Stimulated activated CD4-positive, alpha-beta T cell treated with anti-CD3 and anti-CD28 coated beads, Interleukin-4, amount 100 ng/mL, for 24 hours (primary cell): ENCODE measurements at places on chromosomes 1 and 21.

GRCh38 chr1:186618401-186619170 lies 61.6 kb downstream of the PTGS2 start:
- DNase-seq: peak; percentile 35

DNA sequence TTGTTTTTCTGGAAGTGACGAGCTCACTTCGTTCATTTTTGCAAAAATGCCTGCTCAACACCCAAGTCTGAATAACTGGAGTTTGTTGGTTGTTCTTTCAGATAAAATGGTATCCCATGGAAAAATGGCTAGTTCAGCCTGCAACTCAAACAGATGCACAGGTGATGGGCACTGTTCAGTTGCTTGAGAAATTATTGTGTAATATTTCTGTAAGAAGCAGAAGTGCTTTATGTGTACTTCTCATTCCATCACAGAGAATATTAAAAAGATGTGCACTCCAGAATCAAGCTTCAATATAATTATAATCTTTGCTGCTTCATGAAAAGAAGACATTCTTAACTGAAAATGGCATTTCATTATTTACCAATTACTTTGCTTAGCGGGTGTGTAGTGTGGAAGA lies 9.1 kb downstream of the SYT2 start:
- no peak for DNase-seq

- DNase-seq: no peak
Measured at GRCh38 chr1:107570768-107571167, 394.2 kb downstream of the VAV3 start.

DNA sequence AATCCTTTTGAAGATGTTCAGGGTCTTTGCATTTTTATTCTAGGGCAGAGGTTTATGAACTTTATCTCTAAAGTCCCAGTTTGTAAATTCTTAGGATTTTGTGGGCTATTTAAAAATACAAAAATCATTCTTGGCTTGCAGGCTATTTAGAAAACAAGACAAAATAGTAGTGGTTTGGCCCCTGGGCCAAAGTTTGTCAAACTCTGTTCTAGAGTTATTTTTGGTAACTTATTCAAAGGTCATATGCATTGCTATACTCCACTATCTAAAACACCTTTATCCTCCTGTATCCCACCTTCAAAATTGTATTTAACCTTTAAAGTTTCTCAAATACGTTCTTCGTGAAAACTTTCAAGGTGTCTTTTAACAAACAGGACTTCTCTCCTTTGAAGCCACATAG lies 75.5 kb upstream of the LRRC53 start:
- no peak for DNase-seq

- DNase-seq: no peak
Measured at GRCh38 chr1:224392411-224393249, 36.0 kb downstream of the CNIH4 start.

DNA sequence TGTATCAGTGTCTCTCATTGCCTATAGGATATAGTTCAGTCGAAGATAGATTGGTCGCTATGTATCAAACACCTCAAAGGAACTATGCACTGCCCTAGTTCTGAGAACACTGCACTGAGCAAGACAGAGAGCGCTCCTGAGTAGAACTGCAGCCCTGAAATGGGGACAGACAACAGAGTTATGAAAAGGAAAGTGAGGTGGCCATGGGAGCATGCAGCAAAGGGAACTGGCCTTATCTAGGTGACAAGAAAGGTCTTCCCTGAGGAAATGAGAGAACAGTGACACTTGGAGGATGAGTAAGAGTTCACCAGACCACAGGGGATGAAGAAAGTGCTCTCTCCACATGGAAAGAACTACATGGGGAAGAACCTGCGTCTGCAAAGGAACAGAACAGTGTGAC lies 7.5 kb upstream of the G0S2 start:
- DNase-seq: no peak

GRCh38 chr1:31911994-31912780 lies 26.0 kb downstream of the PTP4A2 start:
- no peak for DNase-seq

DNA sequence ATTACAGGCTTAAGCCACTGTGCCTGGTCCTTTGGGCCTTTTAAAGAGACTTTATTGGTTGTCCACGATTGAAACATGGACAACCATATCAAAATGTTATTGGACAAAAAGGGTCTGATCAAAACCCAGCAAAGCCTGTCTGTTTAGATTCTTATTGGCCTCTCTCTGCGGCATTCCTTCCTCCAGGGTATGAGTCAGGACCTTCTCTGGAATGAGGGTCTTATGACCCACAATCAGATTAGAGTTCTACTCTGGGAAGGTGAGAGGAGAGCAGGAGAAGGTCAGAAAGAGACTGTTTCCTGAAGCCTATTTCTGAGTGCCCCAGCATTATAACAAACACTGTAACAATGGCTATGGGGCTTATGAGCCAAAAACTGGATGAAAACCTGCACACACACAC lies 7.9 kb downstream of the LURAP1 start:
- no peak for DNase-seq

GRCh38 chr1:43947874-43948437 lies 1.2 kb downstream of the IPO13 start:
- DNase-seq: no peak

- DNase-seq: no peak
Measured at GRCh38 chr1:23242414-23242813, 25.1 kb upstream of the HTR1D start.

GRCh38 chr1:98723574-98723973 lies 62.1 kb downstream of the SNX7 start:
- DNase-seq: no peak

DNA sequence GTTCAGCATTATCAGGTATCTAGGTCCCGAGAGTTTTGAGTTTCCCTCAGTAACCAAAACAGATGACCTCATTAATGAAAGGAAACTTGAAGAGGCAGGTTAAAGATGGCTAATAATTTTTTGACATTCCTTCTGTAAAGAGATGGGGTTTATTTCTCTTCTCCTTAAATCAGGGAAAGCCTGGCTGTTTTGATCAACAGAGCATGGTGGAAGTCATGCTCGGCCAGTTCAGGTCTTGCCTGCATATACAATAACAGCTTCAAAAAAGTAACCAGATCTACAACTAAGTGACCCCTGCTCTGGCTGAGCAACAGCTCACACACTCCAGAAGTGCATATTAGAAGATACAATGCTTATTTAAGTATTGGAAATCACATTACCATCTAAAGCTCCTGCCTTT lies 36.6 kb upstream of the POU2F1 start:
- DNase-seq: no peak

- no peak for DNase-seq
Measured at GRCh38 chr21:14975136-14975919, 89.5 kb downstream of the NRIP1 start.

GRCh38 chr1:87122243-87122642 lies 206.4 kb upstream of the LMO4 start:
- no peak for DNase-seq

GRCh38 chr1:50183378-50184133 lies 74.8 kb downstream of the ELAVL4 start:
- no peak for DNase-seq

GRCh38 chr1:121538943-121539575 lies 354.3 kb downstream of the SRGAP2C start:
- no peak for DNase-seq
